ENCODE measurements at places on chromosomes 2 and 18. TPM values are rescaled to one million over a fixed set of nuclear protein-coding genes. Genes with fewer than 3 reads are reported as not detected.

The GLB1L gene
- total RNA-seq, result 12.3 TPM

The ALPP gene
- not detected for total RNA-seq

The PDE11A gene
- total RNA-seq, result not detected

The LHCGR gene
- total RNA-seq, result not detected

The ARPC2 gene
- 499 TPM for total RNA-seq

The SAG gene
- total RNA-seq, result not detected

The COL5A2 gene
- total RNA-seq, result 187 TPM

The TTN gene
- 5.5 TPM for total RNA-seq

The GYPC gene
- total RNA-seq, result 38.4 TPM

GRCh38 chr2:10860814-10861325, 48.3 kb upstream of the PDIA6 start:
- DNase-seq, result no peak

DNA sequence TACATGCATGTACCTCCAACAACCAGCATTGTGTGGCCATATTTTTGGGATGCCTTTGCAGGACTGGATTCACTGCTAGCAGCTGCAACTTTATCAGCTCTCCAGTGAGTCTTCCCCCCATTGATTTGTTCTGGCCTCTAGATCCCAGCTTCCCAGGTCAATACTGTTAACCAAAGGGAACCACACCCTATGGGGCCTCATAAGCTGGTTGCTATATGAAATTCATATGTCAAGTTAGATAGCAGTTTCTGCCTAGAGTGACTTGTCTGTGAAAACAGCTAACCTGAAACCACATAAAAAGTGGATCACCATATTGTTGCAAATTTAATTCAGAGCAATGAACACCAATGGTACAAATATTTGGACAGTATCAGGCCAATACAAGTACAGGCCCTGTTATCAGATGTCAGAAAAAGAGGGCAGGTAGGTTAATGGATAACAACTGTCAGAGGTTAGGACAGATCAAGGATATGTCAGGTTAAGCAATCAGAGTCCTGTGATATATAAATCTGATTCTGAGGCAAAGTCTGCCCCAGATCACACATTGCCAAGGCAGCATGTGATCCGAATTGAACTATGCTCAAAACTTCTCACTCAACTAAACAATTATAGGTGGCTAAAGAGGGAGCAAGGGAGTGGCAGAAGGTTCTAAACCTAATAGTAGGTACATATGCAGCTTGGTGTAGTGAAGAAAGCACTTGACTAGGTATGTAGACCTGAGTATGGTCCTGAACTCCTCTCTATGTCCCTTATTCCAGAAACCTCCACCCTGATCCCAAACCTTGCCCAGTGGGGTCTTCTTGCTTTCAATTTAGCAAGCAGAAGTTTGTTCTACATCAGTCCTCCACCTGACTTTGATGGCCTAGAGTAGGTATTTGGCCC, 310.2 kb upstream of the STON1 start:
- no peak for DNase-seq

DNA sequence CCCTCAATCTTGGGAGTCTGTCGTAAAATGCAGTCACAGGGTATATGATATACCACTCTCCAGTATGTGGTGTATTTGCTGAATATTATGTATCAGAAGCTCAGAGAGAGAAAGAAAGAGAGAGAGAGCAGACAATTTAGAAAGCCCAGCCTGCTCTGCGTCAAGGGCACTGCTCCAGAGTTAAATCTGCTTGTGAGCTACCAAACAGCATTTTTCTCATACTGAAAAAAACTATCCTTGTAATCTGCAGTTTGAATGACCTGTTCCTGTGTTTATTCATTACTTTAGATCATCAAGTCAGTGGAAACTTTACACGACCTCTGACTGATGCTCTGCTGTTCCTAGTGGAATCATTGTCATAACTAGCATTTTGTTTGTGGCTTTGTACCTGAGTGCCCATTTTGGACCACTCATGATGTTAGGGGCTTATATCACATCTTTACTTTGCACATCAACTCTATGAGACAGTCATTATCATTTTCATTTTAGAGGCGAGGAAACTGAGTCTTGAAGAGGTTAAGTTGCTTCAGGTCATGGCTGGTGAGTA, 89.2 kb upstream of the PELI1 start:
- DNase-seq, result no peak

DNA sequence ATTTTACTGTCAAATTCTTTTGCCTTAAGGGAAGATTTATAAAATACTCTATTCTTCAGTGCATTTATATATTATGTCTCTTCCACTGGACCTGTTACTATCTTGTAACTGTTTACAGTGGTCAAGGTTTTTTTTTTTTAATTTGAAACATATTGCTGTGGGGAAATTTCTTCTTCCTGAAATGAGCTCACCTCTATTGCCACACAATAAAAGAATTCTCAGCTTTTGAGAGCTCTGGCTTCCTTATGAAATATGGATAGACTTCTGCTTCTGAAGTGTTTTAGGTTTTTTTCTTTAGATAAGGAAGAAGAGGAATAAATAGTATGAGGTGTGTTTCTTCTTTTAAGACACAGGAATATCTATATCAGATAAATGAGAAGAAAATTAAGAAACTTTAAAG, 7.7 kb downstream of the VRK2 start:
- DNase-seq, result no peak

DNA sequence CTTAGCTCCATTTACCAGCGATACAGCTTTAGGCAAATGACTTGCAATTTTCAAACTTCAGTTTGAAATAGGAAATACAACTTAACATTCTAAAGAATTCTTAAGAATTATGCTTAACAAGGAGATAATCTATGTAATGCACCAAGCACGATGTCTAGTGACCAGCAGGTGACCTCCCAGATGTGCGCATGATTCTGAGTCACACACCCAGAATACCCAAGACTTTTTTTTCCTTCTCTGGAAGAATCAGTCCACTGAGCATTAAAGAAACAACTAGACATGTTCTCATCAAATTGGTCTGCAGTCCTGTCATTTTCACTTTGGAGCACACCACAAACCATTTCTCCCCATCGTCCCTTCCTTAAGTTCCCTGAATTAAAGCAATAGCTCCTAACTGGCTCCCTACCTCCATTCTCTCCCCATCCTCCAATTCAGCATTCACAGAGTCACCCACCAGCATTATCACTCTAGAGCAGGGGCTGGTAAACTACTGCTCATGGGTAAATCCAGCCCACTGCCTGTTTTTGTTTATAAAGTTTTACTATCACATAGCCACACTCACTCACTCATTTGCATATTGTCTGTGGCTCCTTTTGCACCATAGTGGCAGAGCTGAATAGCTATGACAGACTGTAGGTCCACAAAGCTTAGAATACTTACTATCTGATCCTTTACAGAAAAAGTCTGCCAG, 13.2 kb downstream of the EVA1A start:
- peak; percentile 28 for DNase-seq

DNA sequence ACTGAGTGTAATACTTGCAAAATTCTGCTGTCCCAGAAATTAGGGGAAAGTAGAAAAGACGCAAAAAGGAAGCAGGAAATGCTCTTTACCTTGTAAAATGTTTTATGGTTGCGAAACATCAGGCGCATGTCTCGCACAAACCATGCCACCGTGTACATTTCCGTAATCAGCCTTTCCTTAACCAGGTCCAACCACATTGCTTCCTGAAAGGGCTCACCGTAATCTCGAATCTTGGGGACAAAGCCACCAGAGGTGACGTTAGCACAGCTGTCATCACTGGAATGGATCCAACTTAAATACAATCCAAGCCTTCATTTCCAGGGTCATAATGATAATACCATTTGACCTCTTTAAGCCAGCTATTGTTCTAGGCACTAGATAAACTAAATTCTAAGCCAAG, 49.3 kb downstream of the SP110 start:
- no peak for DNase-seq

- DNase-seq, result no peak
Observed at GRCh38 chr18:2191180-2191790, 380.0 kb downstream of the METTL4 start.

GRCh38 chr2:109247340-109247739, 118.3 kb downstream of the SH3RF3 start:
- no peak for DNase-seq

GRCh38 chr18:54939361-54939917, 19.8 kb downstream of the CCDC68 start:
- peak; percentile 61 for DNase-seq

DNA sequence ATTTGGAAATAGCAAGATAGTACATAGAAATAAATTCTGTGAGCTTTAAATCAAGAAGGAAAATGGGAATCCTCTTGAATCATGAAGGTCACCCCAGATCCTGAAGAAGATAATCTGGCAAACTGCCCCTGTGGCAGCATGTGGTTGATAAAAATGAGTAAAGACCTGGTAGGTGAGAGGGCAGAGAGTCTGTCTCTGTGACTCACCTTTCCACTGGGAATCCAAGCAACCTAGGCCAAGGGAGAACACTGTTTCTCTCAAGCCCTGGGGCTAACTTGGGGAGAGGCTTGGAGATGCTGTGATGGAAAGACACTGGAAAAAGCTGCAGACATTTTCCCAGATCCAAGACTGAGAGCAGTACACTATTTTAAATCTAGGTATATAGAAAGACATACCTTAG, 185.8 kb upstream of the CNTNAP5 start:
- DNase-seq, result no peak

DNA sequence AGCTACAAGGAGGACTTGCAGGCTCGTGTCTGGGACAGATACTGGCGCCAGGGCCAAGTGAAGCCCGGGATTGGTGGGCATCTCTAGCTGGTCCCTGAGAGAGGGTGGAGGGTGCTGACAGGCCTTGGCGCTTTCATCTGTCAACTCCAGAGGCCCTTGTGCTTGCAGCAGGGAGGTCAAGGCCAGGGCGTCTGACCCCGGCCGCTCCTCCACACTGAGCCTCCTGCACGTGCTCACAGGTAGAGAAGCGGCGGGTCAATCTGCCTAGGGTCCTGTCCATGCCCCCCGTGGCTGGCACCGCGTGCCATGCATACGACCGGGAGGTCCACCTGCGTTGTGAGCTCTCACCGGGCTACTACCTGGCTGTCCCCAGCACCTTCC, 9.5 kb downstream of the CAPN10 start:
- no peak for DNase-seq

DNA sequence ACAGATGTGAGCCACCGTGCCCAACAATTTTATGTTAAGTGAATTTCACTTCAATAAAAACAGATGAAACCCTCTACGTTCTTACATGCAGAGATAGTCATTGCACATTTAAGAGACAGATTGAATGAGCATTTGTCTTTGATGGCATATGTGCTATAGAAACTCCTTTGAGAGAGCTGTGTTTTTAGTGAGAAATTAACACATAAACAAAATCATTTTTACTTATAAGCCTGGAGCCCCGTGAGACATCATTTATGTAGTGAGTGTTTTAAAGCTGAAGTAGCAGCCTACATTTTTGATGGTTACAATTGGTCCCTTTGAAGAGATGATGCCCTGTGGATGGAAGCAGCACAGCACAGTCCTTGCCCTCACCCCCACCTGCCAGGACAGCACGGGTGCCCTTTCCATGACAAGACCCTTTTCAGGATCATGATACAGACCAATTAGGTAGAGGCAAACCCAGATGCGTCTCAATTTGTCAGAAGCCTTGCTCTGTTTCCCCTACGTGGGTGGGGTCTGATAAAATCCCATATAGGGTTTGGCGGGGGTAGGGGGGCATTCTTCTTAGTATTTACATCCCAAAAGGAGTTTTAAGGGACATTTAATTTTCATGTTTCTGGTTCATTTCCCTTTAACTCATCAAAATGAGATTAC, 237.1 kb downstream of the BCL2 start:
- DNase-seq, result no peak

- DNase-seq, result peak; percentile 60
Observed at GRCh38 chr2:219073413-219074129, 12.8 kb upstream of the IHH start.

GRCh38 chr2:43800894-43801293, 27.1 kb downstream of the DYNC2LI1 start:
- no peak for DNase-seq

GRCh38 chr2:197089655-197090054, 163.1 kb upstream of the PGAP1 start:
- DNase-seq, result no peak

- peak; percentile 62 for DNase-seq
Observed at GRCh38 chr2:223967981-223968380, 10.7 kb downstream of the MRPL44 start.

- no peak for DNase-seq
Observed at GRCh38 chr18:78730546-78730945, 249.1 kb upstream of the SALL3 start.

DNA sequence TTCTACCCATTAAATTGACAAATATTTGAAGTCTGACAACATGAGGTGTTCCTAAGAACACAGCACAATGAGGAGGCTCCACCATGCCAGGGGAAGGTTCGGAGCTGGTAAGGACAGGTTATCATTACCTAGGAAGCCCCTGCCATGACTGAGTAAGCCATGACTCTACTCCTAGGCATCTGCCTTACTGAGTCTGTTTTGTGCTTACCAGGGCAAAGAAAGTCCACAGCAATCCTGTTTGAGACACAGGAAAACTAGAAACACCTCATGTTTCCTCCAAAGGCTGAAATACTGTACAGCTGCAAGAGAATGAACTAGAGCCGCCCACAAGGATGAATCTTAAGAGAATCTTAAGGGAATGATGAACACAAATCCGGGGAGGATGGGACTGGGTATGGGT, 11.6 kb downstream of the TGFBRAP1 start:
- DNase-seq, result no peak

- no peak for DNase-seq
Observed at GRCh38 chr2:96798733-96799622, 17.1 kb upstream of the CNNM3 start.

DNA sequence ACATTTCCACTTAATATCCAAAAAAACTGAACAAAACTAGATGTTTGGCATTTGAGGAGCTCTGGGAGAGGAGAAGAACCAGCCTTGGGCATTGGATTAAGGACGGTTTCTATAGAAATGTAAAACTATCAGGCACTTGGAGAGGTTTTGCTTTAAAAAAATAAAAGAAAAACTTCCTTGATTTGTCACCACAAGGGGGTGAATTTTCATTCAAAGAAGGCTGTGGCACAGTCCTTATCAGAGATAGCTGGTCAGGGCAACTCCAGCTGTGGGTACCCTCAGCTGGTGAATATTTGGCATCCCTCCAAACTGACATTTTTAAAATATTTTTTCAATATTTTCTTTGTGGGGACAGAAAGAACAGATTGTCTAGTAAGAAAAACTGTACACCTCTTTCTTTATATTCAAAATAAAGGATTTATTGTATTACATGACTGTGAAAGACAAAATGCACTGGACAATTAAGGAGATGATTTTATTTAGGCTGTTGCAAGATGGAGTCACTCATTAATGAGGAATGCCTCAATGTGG, 46.1 kb upstream of the TBC1D8 start:
- DNase-seq, result no peak

GRCh38 chr2:128468186-128468920, 149.7 kb upstream of the HS6ST1 start:
- no peak for DNase-seq

- no peak for DNase-seq
Observed at GRCh38 chr18:31990823-31991222, 27.8 kb upstream of the RNF125 start.
